ENCODE measurements at places on chromosomes 5 and 9.

DNA sequence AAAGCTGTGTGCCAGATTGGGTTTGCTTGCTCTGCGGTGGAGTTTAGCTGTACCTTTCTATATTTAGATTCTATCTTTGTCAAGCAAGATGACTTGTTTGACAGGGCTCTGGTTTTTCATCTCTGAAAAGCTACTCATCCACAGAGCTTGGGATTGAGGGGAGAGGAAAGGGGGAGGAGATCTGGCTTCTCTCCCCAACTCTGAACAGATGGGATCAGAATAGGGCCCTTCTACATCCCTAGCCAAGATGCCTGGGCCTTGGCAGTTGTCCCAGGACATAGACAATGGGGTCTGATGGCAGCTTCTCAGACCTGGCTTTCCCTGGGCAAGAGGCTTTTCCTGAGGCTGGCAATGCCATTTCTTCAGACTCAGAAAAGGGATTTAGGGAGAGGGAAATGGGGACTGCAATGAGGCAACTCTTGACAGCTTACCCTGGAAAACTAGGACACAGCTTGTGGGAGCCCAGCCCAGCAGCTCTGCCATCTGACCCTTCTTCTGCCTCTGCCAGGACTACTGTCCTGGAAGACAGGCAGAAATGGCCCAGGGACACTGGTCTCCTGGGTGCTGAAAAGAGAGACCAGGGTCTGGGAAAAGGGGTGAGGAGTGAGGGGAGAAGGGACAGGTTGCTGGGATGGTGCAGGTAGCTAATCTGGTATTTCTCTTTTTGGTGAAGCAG lies 50.2 kb upstream of the ASTN2 start:
- no peak for DNase-seq

GRCh38 chr5:51961154-51961562 lies 577.9 kb downstream of the ISL1 start:
- DNase-seq, result no peak

DNA sequence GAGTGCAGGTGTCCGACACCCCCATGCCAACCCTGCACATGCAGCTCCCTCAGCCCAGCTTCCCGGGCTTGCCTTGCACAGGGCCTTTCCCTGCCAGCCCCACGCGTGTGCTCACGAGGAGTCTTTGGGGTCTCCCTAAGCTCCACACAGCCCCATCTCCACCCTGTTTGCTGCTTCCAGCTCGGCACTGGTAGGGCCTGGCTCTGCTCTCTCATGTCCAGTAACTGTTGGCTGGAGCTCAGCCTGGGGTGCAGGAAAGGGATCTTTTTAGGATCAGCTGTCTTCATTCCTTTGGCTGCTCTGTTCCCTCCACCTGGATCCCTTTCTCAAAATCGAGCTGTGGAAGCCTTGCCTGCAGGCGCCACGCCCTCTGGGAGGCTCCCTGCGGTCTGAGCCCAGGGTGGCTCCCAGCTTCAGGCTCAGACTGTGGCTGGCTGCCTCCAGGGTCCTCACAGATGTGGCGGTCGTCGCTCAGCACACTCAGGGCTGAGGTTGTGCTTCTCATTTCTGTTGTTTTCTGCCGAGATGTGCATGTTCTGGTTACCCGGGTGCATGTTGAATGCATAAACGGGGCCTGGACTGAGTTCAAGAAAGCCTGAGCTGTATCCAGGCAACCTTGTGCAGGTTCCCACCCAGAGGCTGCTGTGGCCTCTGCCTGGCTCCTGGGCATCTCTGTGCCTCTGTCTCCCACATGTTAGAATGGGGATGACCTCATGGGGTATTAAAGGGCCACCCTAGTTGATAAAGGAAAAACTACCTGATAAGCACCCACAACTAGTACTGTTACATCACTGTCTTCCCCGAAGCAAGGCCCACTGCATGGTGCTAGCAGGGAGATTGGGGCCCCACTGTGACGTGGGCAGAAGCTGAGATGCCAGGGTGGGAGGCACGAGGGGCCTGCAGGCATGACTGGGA lies 4.3 kb downstream of the CACNA1B start:
- DNase-seq, result no peak

DNA sequence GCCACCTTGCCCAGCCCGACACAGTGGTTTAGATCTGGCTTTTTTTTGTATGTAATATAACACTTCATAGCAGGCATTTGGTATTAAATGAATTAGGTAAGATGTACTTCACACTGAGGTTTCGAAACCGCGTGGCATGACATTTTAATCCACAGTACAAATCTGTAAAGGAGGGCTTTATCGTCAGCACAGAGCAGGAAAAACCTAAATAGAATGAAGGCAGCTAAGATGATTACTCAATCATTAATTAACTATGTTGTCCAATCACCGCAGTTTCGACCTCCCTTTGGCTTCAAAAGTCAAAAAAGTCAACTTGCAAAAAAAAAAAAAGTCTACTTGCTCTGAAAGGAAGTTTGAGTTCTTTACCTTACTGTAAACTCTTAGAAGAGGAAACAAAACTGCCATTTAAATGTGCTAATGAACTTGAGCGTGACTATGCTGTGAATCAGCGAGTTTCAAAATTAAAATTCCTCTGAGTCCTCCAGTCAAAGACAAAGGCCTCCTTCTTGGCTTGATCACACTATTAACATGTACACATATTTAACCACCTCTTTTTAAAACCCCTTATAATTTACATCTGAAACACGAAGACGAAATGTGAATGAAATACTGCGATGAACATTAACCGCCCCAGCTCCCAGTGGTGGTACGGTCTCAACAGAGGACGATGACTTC lies 698 bp upstream of the SEC24A start:
- DNase-seq, result peak; percentile 16

DNA sequence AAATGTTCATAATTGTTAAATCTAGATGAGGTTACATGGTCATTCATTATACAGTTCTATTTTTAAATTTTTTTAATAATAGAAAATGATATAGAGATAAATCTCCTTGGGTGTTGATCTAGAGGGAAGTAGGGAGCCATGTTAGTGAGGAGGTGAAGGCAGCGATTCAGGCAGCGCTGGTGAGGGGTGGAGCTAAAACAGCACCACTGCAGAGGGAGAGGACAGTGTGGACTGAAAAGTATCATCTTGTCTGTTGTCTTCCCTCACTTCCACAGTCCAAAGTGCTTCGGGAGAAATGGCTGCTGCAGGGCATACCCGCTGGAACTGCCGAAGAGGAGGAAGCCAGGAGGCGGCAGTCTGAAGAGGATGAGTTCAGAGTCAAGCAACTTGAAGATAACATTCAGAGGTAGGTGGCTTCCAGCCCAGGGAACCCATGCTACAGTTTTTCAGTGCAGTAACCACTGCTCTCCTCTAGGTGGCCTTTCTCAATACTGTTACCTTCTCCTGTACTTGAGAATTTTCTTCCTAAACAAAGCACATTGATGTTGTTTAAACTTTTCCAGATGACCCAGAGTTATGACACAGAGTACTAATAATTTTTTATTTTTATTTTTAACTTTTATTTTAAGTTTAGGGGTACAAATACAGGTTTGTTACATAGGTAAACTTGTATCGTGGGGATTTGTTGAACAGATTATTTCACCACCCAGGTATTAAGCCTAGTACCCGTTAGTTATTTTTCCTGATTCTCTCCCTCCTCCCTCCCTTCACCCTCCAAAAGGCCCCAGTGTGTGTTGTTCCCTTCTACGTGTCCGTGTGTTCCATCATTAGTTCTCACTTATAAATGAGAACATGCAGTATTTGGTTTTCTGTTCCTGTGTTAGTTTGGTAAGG lies 100.5 kb downstream of the PALM2AKAP2 start:
- peak; percentile 7 for DNase-seq

DNA sequence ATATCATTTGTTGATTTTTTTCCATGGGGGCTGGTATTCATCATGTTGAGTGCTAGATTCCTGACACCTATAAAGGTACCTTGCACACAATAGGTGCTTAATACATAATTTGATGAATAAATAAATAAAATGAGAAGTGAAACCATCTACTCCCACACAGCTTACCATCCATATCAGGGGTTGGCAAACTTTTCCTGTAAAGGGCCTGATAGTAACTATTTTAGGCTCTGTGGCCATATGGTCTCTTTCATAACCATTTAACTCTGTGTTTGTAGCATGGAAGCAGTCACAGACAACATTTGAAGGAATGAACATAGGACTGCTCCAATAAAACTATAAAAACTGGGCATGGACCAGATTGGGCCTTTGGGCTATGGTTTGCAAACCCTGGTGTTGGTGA lies 100.3 kb downstream of the GCNT1 start:
- no peak for DNase-seq

- DNase-seq, result no peak
These were observed 25.2 kb downstream of the UGT3A2 start for GRCh38 chr5:36041537-36041845.

DNA sequence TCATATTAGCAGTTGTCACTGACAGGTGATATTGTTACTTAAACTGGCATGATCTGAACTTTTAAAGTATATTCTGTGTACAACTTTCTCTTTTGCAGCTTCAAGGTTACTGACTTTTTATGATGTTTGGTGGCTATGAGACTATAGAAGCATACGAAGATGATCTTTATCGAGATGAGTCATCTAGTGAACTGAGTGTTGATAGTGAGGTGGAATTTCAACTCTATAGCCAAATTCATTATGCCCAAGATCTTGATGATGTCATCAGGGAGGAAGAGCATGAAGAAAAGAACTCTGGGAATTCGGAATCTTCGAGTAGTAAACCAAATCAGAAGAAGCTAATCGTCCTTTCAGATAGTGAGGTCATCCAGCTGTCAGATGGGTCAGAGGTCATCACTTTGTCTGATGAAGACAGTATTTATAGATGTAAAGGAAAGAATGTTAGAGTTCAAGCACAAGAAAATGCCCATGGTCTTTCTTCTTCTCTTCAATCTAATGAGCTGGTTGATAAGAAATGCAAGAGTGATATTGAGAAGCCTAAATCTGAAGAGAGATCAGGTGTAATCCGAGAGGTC lies 5.9 kb downstream of the ZCCHC7 start:
- DNase-seq, result no peak

GRCh38 chr9:68546596-68547390 lies 6.1 kb upstream of the TMEM252 start:
- no peak for DNase-seq

DNA sequence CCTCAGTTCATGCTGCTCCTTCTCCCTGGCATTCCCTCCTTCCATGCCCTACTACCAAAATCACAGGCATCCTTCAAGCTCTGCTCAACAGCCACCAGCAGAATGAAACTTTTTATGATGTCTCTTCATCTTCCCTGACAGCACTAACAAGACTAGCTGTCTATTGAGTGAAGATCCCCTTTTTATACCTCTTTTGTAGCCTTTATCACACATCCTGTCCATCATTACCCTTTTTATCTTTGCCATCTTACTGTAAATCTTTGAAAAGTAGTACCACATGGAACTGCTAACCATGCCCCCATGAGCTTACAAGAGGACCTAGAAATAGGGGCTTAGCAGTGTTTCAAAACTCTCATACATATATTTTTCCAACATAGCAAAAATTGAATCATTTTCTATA lies 10.8 kb upstream of the ADRB2 start:
- DNase-seq, result no peak

GRCh38 chr9:118561051-118561450 lies 808.2 kb downstream of the BRINP1 start:
- no peak for DNase-seq

DNA sequence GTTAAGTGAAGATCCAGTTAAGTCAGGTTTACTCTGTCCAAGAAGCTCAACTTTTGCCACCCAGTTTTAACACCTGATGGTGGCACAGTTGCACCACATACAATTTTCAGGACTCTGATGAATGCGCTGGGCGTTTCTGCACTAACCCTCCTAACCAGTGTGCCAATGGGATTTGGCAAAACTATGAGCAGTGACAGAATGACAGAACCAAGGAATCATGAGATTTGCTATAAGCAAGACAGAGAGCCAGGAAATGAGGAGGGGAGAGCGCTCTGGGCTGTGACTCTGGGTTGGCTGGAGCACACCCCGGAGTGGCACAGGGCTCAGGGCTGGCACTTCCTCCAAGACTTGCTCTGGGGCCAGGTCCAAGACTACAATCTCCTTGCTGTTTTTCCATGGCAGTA lies 84.1 kb downstream of the SH3PXD2B start:
- DNase-seq, result no peak

GRCh38 chr9:36725777-36726356 lies 153.2 kb downstream of the MELK start:
- no peak for DNase-seq

GRCh38 chr5:110844251-110844650 lies 105.4 kb downstream of the SLC25A46 start:
- DNase-seq, result no peak

GRCh38 chr9:7640231-7640630 lies 159.3 kb downstream of the DMAC1 start:
- DNase-seq, result no peak

DNA sequence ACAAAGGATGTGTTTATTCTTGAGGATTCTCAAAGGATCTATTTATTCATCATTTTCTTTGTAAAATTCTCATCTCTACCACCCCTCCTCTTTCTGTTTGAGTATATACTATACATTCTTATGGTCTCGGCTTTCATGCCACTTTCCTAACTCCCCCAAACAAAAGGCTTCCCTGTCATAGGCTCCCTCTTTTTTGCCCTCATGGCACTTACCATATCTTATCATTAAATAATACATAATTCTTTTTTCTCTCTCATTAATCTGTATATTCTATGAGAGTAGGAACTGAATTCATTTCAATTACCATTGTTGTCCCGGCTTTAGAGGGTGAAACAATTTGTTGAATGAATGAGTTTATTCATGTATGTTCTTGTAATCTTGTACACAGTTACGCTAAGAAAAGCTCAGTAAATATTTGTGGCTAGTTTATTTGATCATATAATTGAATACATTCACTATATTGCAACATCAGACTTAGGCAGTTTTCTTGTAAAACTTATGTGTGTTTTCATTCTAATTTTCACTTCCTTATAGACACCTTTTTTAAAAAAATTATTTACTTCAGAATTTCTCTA lies 254.6 kb downstream of the EDIL3 start:
- no peak for DNase-seq

- no peak for DNase-seq
These were observed 28.4 kb upstream of the CSNK1G3 start for GRCh38 chr5:123483446-123484077.

DNA sequence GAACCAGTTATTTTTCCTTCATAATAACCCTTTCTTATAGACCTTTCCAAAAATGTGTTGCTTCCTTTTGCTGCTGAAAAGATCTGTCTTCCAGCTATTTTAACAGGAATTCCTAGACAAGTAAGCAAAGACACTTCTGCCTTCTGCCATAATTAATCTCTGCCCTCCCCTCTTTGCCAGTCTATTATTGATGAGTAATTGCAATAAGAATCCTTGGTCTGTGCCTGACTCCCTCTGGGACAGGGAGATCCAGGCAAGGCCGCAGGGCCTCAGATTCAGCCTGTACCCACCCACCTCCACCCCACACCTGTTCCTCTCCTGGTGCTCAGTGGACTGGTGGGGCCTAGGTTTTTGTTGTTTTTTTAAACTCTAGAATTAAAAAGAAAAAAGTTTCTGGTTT lies 8.3 kb downstream of the FOXD1 start:
- DNase-seq, result no peak

DNA sequence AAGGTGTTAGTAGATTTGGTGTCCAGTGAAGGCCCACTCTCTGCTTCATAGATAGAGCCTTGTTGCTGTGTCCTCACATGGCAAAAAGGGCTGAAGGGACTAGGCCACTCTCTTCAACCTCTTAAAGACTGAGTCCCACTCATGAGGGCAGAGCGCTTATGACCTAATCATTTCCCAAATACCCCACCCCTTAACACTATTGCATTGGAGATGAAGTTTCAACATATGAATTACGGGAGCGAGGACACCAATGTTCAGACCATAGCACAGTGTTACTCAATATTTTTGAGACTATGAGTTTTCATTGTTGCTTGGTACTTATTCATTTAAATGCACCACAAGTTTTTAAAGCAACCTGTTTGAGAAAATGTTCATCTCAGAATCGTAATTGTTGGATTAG lies 8.8 kb upstream of the OTULINL start:
- DNase-seq, result no peak

- no peak for DNase-seq
These were observed 2.1 kb upstream of the IFT74 start for GRCh38 chr9:26954050-26954508.

Data from stimulated activated CD4-positive, alpha-beta T cell treated with anti-CD3 and anti-CD28 coated beads, TNF-alpha, amount 100 ng/mL, for 24 hours (primary cell).